Activated T-cell treated with anti-CD3 and anti-CD28 coated beads, Interleukin-2, amount 50 U/mL, for 24 hours (primary cell): ENCODE measurements at places on chromosomes 11 and 22.
A peak's percentile ranks its signal among the peaks of the same experiment; 100 is the strongest.

- H3K36me3 ChIP-seq = peaks cover 48% of the 10 kb centered on the region
- DNase-seq = peak; percentile 12
- H3K27me3 ChIP-seq = no peaks in the 10 kb centered on the region
- no peak overlapping the region for H3K4me3 ChIP-seq
- peaks cover 2% of the 10 kb centered on the region for H3K4me1 ChIP-seq
- H3K27ac ChIP-seq = no peak overlapping the region
Measured at GRCh38 chr22:49582678-49583077, 245.0 kb downstream of the BRD1 start.

DNA sequence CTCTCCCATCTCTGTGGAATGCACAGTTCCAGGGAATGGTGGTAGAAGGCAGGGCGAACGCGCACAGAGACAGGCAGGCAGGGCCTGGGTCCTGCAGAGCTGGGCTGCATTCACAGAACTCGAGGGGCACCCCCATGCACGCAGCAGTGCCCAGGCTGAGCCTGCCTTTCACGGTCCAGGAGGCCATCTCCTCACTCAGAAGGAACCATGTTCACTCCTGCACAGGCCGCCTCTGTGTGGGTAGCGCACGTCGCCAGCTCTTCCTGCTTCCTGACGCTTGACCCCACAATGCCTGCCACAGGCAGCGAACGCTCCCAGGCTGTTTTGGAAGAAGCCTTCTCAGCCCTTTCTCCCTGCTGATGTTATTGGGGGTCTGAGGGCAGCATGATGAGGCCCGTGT, 98.8 kb upstream of the BID start:
- H3K36me3 ChIP-seq = peaks cover 71% of the 10 kb centered on the region
- no peak for DNase-seq
- no peak overlapping the region for H3K4me3 ChIP-seq
- no peaks in the 10 kb centered on the region for H3K4me1 ChIP-seq
- no peak overlapping the region for H3K27ac ChIP-seq

DNA sequence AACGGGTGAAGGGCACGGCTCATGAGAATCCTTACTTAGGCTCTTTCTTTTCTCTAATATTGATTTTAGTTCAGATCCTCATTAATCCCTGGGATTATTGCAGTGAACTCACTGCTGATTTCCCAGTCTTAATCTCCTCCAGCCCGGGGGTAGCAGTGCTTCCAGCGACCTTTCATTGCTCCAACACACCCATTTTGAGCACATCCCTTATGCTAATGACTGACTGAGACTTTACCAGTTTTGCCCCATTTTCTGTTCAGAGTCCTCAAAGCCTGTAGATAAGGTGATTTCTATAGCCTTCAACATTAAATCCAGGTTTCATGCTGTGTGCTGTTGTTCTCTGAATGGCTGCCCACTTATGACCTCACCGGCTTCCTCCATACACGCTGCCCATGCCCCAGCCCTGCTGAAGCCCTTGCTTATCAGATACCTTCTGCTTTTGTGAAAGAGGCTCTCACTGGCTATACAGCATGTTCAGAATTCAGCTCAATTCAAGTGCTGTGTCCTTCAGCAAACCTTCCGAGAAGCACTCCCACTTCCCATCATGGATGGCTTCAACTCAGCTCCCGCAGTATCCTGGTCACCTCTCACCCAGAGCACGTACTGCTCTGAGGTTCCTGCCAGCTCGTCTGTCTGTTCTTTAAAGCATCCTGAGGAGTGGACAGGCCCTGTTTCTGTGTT, 49.0 kb downstream of the PPFIA1 start:
- no peak for DNase-seq
- H3K36me3 ChIP-seq = peaks cover 29% of the 10 kb centered on the region

GRCh38 chr22:49469896-49470740, 357.6 kb downstream of the BRD1 start:
- DNase-seq = no peak
- no peaks in the 10 kb centered on the region for H3K27me3 ChIP-seq
- peaks cover 31% of the 10 kb centered on the region for H3K36me3 ChIP-seq
- H3K4me3 ChIP-seq = no peak overlapping the region
- H3K27ac ChIP-seq = no peak overlapping the region

- no peak overlapping the region for H3K27ac ChIP-seq
- no peak overlapping the region for H3K4me3 ChIP-seq
- H3K36me3 ChIP-seq = no peaks in the 10 kb centered on the region
Measured at GRCh38 chr22:31143537-31143936, 3.2 kb upstream of the PLA2G3 start.

DNA sequence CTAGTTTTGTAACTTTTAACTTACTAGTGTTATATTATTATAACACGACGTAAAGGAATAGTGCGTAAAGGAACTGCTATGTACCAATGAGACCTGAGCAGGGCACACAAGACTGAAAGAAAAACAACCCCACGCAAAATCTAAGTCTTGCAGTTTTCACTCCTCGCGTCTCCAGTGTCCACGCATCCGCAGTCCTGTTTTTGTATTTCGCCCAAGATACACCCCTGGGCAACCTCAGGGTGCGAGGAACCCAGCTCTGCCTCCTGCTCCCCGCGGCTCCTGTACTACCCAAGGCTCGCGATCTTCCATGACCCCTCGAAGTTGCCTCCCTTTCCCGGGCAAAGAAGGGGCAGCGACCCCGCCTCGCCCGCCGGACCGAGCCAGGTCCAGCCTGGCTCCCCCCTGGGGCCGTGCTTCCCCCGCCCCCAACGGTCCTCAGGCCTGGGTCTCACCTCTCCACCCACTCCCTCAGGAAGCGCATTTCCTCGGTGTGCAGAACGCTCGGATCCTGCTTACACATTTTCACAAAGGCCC, 393 bp downstream of the ST13 start:
- peaks cover 84% of the 10 kb centered on the region for H3K36me3 ChIP-seq
- peak overlapping the region; percentile 93 for H3K4me3 ChIP-seq
- DNase-seq = no peak
- no peaks in the 10 kb centered on the region for H3K27me3 ChIP-seq
- H3K27ac ChIP-seq = peak overlapping the region; percentile 100

GRCh38 chr22:40642316-40642715, 5.8 kb upstream of the MRTFA start:
- peaks cover 11% of the 10 kb centered on the region for H3K4me1 ChIP-seq
- no peaks in the 10 kb centered on the region for H3K27me3 ChIP-seq
- H3K4me3 ChIP-seq = no peak overlapping the region
- no peak overlapping the region for H3K27ac ChIP-seq
- DNase-seq = no peak
- no peaks in the 10 kb centered on the region for H3K36me3 ChIP-seq

- no peaks in the 10 kb centered on the region for H3K27me3 ChIP-seq
- peaks cover 73% of the 10 kb centered on the region for H3K4me1 ChIP-seq
- H3K36me3 ChIP-seq = peaks cover 42% of the 10 kb centered on the region
- peak overlapping the region; percentile 92 for H3K27ac ChIP-seq
Measured at GRCh38 chr22:37632174-37633088, 7.0 kb upstream of the SH3BP1 start.

- no peak for DNase-seq
- H3K4me1 ChIP-seq = no peaks in the 10 kb centered on the region
- no peak overlapping the region for H3K27ac ChIP-seq
Measured at GRCh38 chr11:57144531-57145320, 37.0 kb upstream of the LRRC55 start.

GRCh38 chr22:36281781-36282327, 28.9 kb downstream of the APOL1 start:
- H3K27ac ChIP-seq = peak overlapping the region; percentile 53
- no peak for DNase-seq
- peaks cover 23% of the 10 kb centered on the region for H3K4me1 ChIP-seq
- no peak overlapping the region for H3K4me3 ChIP-seq
- peaks cover 77% of the 10 kb centered on the region for H3K36me3 ChIP-seq

GRCh38 chr22:35792506-35792905, 74.8 kb downstream of the APOL5 start:
- H3K36me3 ChIP-seq = no peaks in the 10 kb centered on the region
- DNase-seq = no peak
- no peak overlapping the region for H3K27ac ChIP-seq
- no peaks in the 10 kb centered on the region for H3K27me3 ChIP-seq
- no peak overlapping the region for H3K4me3 ChIP-seq
- no peaks in the 10 kb centered on the region for H3K4me1 ChIP-seq

GRCh38 chr11:2868506-2869133, 17.0 kb downstream of the CDKN1C start:
- H3K36me3 ChIP-seq = no peaks in the 10 kb centered on the region
- H3K4me1 ChIP-seq = peaks cover 7% of the 10 kb centered on the region
- H3K27me3 ChIP-seq = peaks cover 71% of the 10 kb centered on the region
- DNase-seq = no peak
- H3K27ac ChIP-seq = no peak overlapping the region
